CD4-positive, alpha-beta T cell treated with Interleukin-2 at 100 ng/mL for 4 hours (primary cell): ENCODE measurements at places on chromosomes 3 and 15.

- DNase-seq = no peak
Measured at GRCh38 chr15:46681901-46682300, 1035.4 kb upstream of the SEMA6D start.

DNA sequence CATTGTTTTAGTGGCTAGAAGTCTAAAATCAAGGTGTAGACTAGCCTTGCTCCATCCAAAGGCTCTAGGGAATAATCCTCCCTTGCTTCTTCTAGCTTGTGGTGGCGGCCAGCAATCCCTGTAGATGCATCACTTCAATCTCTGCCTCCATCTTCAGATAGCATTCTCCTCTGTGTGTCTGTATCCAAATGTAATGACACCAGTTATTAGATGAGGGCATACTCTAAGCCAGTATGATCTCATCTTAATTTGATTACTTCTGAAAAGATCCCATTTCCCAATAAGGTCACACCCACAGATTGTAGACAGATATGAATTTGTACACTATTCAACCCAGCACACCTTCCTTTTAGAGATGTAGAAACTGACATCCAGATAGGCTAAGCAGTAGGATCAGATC is 334.5 kb upstream of the KCNMB2 start:
- no peak for DNase-seq

DNA sequence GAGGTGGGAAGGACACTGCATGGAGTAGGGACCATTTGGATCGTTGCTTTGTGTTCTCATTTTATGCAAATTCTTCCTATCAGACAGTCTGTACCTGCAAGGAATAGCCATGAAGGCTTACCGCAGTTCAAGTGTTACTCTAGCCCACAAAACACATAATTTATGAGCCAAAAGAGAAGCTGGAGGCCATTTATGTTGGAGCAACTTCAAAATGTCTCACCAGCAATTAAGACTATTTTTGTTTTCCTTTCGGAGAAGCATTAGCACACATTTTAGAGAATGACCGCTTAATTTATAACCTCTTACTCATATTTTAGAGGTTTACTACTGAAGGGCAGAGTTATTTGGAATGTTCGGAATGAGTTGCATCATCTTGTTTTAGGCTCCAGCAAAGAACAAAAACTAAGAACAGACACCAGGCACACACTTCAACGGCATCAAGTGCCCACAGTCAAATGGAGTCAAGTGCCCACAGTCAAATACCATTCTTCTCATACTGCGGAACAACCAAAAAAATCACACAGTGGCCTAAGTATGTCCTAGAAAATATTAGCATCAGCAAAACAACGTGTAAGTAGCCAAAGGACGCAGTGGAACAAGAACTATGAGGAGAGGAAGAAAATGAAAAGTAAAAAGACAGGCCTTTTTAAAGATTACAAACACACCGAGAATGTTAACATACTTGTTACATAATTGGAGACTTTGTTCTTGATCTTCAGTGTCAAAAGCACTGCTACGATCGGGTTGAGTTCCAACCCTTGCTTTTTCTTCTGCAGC is 17.5 kb upstream of the GOLGA8J start:
- DNase-seq = no peak

- no peak for DNase-seq
Measured at GRCh38 chr15:73756947-73757513, 3.9 kb upstream of the INSYN1 start.

GRCh38 chr3:107975529-107976201 is 115.2 kb downstream of the CD47 start:
- peak; percentile 18 for DNase-seq

DNA sequence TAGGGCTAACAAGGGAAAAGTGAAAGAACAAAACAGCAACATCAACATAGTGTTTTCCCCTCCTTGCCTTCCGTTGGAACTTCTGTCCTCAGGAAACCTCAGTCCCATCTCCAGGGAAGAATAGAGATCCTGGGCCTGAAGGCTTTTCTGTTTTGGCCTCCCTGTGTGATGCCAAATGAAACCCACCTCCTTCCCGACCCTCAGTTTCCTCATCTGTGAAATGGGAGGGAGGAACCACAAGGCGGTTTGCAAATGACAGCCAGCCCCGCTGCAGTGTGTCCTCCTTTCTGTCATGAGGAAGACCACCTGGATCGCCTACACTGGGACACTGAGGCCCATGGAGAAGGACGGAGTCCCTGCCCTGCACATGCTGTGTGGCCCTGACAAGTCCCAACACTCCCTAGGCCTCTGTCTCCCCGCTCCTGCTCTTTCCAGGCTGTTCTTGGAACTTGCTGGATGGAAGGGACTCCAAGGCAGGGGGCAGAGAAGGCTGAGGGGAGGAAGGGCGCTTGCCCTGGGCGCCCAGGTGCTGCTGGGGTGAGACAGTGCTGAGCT is 28.5 kb upstream of the FBLN2 start:
- no peak for DNase-seq

- no peak for DNase-seq
Measured at GRCh38 chr3:50302095-50303012, 1.0 kb downstream of the HYAL1 start.

DNA sequence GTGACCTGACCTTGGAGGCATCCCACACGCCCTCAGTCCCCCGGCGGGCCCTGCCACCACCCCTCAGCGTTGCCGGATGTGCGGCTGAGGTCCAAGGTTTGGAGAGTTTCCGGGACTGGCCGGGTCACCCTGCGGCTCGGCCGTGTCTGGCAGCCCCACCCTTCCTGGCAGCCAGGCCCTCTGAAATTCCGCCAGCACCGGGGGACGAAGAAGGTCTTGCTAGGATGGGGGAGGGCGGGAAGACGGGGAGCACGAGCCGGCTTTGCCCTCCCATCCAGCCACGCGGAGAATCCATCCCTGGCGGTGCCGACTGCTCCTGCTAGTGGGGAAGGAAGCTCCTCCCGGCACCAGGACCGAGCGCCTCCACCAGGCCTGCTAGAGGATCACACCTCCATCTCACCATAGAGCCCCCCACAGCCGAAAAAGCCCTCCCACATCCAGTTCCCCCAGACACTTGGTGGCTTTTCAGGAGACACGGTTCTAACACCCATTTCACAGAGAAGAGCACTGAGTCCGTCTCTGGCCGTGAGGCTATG is 81.5 kb downstream of the CPN2 start:
- DNase-seq = no peak

- no peak for DNase-seq
Measured at GRCh38 chr3:72006631-72007556, 221.9 kb upstream of the PROK2 start.

DNA sequence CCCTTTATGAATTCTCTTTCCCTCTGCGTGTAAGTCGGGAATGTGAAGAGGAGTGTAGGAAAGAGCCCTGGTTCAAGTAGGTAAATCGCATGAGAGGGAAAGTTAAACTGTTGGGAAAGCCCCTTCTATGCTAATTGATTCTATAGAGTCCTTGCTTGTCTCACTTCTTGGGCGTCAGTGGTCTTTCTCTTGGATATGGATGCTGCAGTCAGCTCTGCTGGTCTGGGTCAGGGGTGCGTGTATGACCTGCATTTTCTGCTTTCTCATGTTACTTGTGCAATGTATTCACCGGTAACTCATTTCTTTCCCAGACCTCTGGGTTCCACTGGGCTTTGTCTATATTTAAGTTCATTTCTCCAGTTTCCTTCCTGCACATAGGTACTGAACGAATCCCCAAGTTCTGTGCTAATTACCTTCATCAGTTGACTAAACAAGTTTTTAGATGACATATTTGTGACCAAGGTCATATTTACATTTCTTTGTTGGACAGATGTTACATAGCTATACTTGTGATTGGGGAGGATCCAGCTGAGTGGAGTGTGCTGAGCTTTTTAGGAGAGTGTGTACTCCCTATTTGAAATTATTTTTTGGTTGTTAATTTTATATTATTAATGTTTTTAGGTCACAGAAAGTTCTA is 1.4 kb downstream of the SETD5 start:
- peak; percentile 24 for DNase-seq

GRCh38 chr3:125990253-125990970 is 21.4 kb downstream of the ROPN1B start:
- peak; percentile 59 for DNase-seq

DNA sequence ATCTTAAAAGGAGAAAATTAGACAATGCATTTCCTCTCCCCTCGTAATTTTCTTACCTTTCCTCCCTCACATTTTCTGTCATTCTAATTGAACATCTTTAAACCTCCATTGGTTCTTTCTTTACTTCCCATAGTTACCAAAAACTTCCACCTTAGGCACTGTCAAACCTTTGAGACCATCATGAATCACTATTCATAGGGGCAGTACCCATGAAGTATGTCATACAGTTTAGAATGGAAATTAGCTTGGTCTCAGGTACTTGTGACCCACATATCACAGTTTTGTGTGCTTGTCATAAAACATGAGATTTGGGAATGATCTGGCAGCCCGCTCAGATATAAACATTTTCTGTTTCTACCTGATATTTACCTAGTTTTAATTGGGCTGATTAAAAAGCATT is 50.1 kb downstream of the KCNMB3 start:
- DNase-seq = no peak

- DNase-seq = no peak
Measured at GRCh38 chr3:107994181-107994580, 96.7 kb downstream of the CD47 start.

- DNase-seq = no peak
Measured at GRCh38 chr3:47280519-47280918, 2.1 kb downstream of the KIF9 start.

GRCh38 chr3:126381966-126382365 is 12.7 kb upstream of the CFAP100 start:
- DNase-seq = no peak

DNA sequence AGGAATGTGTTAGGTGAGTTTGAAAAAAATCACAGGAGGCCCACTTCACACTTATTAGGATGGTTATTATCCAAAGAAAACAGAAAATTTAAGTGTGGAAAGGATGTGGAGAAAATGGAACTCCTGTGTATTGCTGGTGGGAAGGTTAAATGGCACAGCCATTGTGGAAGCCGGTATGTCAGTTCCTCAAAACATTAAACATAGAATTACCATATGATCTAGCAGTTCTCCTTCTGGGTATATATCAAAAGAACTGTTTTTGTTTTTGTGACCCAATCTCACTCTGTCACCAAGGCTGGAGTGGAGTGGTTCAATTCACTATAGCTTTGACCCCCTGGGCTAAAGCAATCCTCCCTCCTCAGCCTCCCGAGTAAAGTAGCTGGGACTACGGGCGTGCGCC is 10.4 kb upstream of the ZFYVE19 start:
- no peak for DNase-seq

DNA sequence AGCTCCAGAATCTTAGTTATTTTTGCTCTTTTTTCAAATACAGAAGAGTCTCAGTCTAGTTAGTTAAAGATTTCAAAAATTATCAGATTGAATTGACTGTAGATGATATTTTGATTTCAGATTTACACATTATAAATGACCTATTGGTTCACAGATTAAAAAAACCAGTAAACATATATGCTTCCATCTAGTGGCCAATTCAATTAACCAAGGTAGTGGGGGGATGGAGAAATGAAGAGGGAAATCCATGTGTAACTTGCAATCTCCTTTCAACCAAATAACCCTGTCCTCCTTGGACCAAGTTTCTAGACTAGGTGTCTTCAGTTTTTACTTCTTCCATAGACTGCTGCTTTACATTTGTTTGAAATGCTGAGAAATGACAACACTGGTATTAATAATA is 789.8 kb downstream of the ROBO1 start:
- no peak for DNase-seq
